ENCODE measurements at places on chromosomes 12 and 14.

DNA sequence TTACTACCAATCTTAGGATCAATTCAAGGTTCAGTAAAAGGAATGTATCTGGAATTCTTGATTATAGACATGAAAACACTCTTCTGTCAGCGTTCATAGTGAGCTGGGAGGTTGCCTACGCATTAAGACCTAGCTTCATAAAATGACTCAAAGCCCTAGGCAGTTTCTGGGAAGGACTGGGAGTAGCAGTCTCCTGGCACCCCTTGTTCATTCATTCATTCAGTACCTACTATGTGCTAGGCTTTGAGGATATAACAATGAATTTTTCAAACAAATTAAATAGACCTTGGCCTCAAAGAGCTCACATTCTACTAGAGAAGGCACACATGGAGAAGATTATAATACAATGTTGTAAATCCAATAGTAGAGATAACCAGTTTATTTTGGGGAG lies 46.1 kb downstream of the MDM2 start:
- DNase-seq = no peak

- no peak for DNase-seq
Observed at GRCh38 chr14:79972230-79972629, 239.1 kb downstream of the DIO2 start.

DNA sequence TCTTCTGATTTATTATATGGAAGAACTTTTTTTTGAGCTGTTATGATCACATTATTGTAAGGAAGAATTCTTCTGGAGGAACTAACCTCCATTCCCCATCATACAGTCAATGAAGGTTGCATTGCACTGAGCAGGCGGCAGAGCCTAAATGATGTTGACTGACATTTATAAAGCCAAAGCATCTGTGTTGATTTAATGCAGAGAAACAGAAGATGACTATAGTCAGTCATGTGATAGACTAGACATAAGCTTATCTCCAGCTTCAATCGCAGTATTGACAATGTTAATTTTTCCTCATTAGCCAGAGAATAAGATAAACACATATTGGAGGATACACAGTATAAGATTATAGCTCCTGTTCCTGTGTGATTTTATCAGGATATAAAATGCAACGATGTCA lies 82.0 kb downstream of the PRICKLE1 start:
- no peak for DNase-seq

DNA sequence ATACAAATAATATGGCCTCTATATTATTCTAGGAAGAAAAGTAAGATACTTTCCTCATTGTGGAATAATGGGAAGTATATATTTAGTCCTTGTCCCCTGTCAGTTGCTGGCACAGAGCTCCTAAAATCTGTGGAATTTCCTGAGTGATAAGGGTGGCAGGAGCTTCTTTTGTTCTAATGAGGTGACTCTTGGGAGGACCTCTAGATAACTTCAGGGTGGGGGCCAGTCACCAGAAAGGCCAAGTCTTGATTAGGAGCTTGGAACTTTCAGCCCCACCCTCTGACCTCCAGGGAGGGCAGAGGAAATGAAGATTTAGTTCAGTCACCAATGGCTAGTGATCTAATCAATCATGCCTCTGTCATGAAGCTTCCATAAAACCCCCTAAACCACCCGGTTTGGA lies 179.9 kb upstream of the PRICKLE1 start:
- no peak for DNase-seq

DNA sequence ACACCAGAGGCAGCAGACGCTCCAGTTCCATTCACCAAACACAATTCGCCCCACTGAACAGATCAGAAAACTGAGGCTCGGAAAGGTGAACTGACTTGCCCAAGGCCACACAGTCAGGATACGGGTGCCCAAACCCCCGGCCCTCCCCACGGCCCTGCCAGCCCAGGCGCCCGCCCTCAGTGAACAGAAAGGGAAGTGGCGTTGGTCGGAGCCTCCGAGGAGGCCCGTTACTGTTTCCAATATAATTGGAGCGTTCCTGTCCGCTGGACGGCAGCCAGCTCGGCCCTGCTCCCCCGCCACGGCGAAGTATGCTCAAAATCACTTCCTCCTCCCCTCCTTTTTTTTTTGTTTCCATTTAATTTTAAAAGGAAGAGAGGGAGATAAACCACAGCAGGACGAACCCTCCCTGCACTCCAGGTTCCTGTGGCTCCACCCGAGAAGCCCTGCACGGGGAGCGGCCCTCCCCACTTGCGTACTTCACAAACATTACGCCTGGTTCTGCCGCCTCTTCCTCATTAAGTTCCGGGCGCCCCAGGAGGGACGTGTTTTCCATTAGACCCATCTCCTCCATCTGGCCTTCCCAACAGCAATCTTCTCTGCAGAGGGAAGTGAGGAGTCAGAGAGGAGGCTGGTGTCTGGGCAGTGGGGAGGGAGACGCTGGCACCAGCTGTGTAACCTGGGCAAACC lies 61.1 kb downstream of the NCOR2 start:
- DNase-seq = no peak

GRCh38 chr12:72081777-72082176 lies 143.1 kb downstream of the TPH2 start:
- no peak for DNase-seq

DNA sequence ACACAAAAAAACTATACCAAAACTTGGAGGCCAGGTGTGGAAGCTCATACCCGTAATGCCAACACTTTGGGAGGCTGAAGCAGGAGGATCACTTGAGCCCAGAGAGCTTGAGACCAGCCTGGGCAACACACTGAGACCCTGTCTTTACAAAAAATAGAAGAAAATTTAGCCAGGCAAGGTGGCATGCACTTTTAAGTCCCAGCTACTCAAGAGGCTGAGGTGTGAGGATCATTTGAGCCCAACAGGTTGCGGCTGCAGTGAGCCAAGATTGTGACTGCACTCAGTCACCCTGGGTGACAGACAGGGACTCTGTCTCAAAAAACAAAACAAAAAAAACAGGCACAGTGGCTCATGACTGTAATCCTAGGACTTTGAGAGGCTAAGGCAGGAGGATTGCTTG lies 75.4 kb downstream of the RNF34 start:
- no peak for DNase-seq

- no peak for DNase-seq
Observed at GRCh38 chr12:58491306-58491705, 429.0 kb downstream of the LRIG3 start.

DNA sequence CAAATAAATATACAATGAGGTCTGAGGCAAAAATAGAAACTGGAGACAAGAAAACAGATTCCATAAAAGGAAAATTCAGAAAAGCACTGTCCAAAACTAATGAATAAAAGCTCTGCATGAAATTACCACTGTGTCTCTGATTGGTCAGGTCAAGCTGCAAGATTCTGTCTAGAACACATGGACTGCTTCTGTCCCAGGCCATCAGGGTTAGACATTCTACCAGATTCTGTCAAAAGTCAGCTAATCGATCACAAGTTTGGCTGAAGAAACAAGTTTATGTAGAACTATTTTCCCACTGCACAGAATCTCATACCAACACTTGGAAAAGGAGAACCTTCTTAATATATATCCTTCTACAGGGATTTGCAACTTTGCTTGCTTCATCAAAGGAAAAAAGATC lies 223.0 kb downstream of the ITPR2 start:
- no peak for DNase-seq

GRCh38 chr12:126770188-126770587 lies 1496.8 kb upstream of the TMEM132C start:
- DNase-seq = no peak

Data from activated effector memory CD4-positive, alpha-beta T cell treated with Interleukin-2 at 50 U/mL for 16 hours (primary cell).